ENCODE measurements at places on chromosomes 1 and 21.

GRCh38 chr21:29163341-29164115, 33.1 kb downstream of the MAP3K7CL start:
- no peak for DNase-seq

DNA sequence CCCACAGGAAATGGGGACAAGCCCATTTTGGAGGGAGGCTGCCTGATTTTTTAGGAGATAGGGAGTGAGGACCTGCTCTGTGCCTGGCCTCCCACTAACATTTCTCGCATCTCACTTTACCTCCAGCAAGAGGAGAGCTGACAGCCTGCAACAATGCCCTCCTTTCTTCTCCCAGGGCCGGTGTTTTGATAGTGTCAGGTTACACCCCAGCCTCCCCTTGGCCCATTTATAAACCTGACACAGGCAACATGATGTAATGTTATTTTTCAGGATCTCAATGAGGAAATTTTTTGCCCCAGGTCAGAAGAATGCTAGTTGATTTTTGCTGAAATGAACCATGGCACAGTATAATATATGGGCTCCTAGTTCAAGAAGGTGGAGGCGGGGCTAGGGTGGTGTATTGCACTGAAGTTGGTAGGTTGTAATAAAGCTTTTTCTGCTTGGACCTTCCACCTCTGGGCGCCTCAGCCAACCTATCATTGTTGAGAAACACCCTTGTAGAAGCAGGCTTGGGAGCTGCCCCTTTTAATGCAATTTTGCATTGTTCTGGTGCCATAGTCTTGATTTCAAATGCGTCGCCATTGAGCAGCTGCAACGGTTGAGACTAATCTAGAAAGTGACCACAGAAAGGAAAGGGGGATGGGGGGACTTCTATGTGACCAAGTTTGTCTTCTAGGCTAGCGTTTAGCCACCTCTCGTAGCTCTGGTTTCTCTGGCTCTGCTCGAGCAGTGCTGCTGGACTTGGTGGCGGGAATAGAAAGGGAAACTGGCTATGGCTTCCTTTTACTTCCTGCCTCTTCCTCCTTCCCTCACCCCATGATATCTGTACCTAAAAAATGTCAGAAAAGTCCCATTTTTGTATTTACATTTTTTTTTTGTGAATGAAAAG, 53.0 kb downstream of the PBX1 start:
- no peak for DNase-seq

GRCh38 chr21:35280231-35280630, 231.1 kb upstream of the RUNX1 start:
- no peak for DNase-seq

DNA sequence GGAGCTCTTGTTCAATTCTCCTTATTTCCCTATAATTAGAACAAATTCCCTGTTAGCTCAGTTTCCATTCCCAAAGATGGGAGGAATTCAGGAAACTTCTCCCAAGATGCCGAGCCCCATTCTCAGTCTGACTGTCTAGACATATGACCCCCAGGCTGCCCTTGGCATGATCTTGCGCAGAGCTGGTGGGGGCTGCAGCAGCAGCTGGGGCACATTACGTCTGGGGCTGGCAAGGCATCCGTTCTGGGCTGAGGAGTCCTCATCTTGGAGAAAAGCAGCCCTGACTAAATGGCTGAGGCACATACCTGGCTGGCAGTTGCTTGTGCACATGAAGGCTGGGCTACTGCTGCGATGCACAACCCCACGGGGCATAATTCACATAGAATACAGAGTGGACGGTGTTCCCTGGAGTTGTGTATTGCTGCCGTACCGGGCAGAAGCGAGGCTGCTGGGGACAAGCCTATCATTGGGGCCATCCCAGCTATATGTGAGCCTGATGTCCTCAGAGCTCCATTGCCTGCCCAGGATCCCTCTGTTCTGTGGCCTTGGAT, 36.4 kb upstream of the TRABD2B start:
- no peak for DNase-seq

DNA sequence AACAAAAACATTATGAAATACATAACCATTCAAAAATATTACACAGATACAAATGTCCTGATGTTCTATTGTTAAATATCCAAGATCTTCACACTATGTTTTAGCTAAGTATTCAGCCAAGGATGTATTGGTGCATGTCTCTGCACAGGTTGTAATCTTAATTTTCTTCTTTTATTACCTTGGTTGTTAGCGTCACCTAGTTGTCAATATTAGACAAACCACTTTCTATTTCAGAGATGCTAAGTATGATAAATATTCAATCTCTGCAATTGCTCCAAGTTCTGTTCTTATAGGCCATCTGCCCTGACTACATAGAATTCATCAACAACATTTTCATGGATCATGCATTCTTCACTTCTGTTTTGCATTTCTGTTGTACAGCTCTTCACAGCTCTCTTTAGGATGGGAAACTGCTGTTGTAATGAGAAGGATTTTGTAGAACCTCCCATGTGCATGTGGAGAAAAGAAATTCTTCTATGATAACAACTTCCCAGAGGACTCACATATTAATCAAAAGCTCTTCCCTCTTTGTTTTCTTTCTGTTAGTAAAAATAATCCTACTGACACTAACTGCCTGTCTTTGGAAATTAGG, 380.1 kb downstream of the NUF2 start:
- DNase-seq = no peak

DNA sequence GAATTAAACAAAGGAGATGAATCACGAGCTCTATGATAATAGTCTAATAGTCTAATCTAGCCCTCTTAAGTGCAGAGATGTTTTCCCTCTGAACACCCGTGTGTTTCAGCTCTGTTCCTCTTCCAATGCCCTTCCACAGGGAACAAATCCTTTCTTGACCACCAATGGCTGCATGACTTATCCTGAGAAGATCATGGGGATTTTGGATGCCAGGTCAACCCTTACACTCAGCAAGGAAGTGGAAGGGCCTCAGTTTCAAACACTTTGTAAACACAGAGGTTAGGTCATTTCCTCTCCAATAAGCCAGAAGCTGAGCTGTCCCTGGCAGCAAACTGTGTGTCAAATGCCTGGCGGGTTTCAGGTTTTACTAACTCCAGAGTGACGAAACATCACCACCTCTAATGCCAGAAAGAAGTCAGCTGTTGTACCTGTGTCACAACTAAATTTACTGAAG, 200.0 kb downstream of the GABPA start:
- DNase-seq = no peak

All from NCI-H1694 (cell line).